ENCODE measurements at places on chromosomes 4 and X. TPM values are rescaled to one million over a fixed set of nuclear protein-coding genes. Genes with fewer than 3 reads are reported as not detected.

MCTS1 gene
- 31.7 TPM for total RNA-seq

CRMP1 gene
- total RNA-seq: 551 TPM

CHRDL1 gene
- 38.6 TPM for total RNA-seq

TMEM156 gene
- total RNA-seq: 0.74 TPM

LRRC66 gene
- 0.49 TPM for total RNA-seq

NDP gene
- total RNA-seq: 24.3 TPM

MAGEA8 gene
- not detected for total RNA-seq

PABPC5 gene
- total RNA-seq: 8.9 TPM

TMSB15C gene
- 35.7 TPM for total RNA-seq

TACR3 gene
- 3.2 TPM for total RNA-seq

JAKMIP1 gene
- total RNA-seq: 22.9 TPM

TMEM175 gene
- total RNA-seq: 22.6 TPM

IBSP gene
- total RNA-seq: under 0.01 TPM

FRG2 gene
- total RNA-seq: not detected

KDR gene
- 16.5 TPM for total RNA-seq

EREG gene
- under 0.01 TPM for total RNA-seq

CDKL2 gene
- total RNA-seq: 41.8 TPM

SULT1B1 gene
- 0.98 TPM for total RNA-seq

GPM6B gene
- 323 TPM for total RNA-seq

MAOA gene
- 12.0 TPM for total RNA-seq

ARX gene
- 6.9 TPM for total RNA-seq

FAM193A gene
- 22.4 TPM for total RNA-seq

STARD8 gene
- total RNA-seq: 2.5 TPM

LRIT3 gene
- total RNA-seq: 0.25 TPM

HHIP gene
- total RNA-seq: 2.0 TPM

CLIC2 gene
- 3.4 TPM for total RNA-seq

NHS gene
- total RNA-seq: 5.7 TPM

GJB1 gene
- total RNA-seq: under 0.01 TPM

CFAP47 gene
- total RNA-seq: 3.2 TPM

ITGB1BP2 gene
- 1.7 TPM for total RNA-seq
